ENCODE measurements at places on chromosomes 7 and 10. TPM values are rescaled to one million over a fixed set of nuclear protein-coding genes. Genes with fewer than 3 reads are reported as not detected.

DNA sequence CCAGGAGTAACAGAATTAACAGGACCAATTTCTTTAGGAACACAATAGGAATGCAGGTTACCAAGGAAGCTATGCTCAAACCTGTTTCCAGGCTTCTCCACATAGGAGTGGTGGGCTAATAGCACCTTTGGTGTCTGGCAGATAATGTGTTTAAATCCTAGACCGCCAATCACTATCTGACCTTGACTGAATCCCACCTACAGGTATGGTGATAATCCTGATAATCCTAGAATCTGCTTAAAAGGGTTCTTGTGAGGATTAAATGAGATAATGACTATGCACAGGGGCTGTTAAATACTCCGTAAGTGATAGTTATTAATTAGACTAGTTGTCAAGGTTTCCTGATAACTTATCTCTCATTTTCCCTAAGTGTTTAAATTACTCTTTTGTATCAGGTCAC, 81.2 kb downstream of the EPC1 start:
- no peaks in the 10 kb centered on the region for H3K27me3 ChIP-seq
- no peak overlapping the region for H3K27ac ChIP-seq
- no peak overlapping the region for H3K4me3 ChIP-seq
- H3K36me3 ChIP-seq: peaks cover 22% of the 10 kb centered on the region
- DNase-seq: no peak

DNA sequence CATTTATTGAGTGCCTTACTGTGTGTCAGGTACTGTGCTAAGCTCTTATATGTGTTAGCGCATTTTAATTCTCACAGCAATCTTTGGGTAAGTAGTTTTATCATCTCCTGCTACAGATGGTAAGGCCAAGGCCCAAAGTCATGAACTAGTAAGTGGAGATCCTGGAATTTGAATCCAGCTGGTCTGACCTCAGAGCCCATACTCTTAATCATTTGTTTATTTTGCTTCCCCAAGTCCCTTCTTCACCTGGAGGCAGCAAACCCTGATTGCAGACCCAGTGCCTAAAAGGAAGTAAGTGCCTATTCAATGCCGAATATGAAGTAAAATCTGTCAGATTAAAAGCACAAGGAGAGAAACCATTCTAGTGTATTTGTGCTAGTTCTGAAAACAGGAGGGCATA, 182.9 kb upstream of the TCF7L2 start:
- H3K36me3 ChIP-seq: no peaks in the 10 kb centered on the region
- H3K4me1 ChIP-seq: no peaks in the 10 kb centered on the region
- H3K27ac ChIP-seq: no peak overlapping the region
- DNase-seq: no peak

DNA sequence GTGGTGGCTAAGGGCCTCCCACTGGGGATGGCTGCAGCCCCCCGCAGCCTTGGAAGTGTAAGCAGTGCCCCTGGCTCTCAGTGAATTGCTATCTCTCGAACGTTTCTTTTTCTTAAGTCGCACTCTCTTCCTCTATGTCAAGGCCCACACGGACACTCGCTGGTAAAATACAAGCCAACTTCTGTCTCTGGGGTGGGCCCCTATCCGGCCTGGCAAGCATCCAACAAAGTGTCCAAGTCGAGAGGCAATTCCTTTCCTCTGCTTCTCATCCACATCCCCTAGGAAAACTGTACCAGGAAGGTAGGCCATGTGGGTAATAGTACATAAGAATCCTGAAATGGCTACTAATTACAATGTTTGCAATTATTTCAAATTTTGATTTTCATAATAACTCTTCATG, 194.9 kb upstream of the MGMT start:
- no peak for DNase-seq
- H3K27ac ChIP-seq: no peak overlapping the region
- no peaks in the 10 kb centered on the region for H3K27me3 ChIP-seq
- H3K4me1 ChIP-seq: no peaks in the 10 kb centered on the region
- no peak overlapping the region for H3K4me3 ChIP-seq
- no peaks in the 10 kb centered on the region for H3K36me3 ChIP-seq

DNA sequence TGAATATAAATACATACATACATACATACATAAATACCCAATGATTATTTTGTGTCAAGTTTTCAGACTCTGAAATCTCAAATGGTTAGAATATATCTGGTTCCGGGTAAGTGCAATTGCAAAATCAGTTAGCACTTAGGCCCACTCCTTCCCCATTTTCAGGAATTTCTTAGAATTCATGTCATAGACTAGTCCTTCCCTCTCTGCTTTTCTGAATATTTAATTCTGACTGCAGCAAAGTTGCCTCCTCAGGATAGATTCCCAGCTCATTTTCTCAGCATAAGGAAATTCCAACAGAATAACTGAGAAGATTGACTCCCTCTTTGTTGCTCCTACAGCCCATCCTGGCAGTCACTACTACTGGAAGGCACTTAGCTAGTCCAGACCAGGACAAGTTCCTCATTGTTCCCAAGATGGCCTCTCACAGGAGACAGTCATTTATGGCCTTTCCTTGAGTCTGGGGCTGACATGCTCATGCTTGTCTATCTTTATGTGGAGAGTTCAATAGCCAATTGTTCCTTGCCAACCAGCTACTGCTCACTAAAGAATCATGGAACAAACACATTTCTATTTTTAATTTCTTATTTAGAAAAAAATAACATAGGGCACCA, 142.9 kb upstream of the ITGB1 start:
- H3K36me3 ChIP-seq: no peaks in the 10 kb centered on the region
- H3K4me1 ChIP-seq: peaks cover 7% of the 10 kb centered on the region
- no peaks in the 10 kb centered on the region for H3K27me3 ChIP-seq
- no peak overlapping the region for H3K4me3 ChIP-seq
- no peak for DNase-seq
- no peak overlapping the region for H3K27ac ChIP-seq

- no peak overlapping the region for H3K4me3 ChIP-seq
- H3K27me3 ChIP-seq: no peaks in the 10 kb centered on the region
- DNase-seq: no peak
- H3K36me3 ChIP-seq: no peaks in the 10 kb centered on the region
- peaks cover 2% of the 10 kb centered on the region for H3K4me1 ChIP-seq
Measured at GRCh38 chr7:19700936-19701335, 7.9 kb downstream of the POLR1F start.

DNA sequence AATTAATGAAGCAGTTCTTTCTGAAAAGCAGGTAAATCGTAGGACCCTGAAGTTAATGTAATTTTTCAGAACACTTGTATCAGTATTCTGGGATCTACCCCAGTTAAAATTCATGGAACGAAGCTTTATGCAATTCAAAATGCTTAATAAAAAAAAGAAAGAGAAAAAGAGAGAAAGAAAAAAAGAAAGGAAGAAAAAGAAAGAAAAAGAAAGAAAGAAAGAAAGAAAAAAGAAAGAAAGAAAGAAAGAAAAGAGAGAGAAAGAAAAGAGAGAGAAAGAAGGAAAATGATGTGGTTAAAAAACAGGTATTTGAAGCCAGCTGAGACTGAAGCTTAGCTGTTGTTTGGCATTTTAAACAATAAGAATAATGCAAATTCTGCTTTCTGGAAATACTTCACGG, 427.4 kb upstream of the AKR1E2 start:
- no peaks in the 10 kb centered on the region for H3K4me1 ChIP-seq
- H3K36me3 ChIP-seq: no peaks in the 10 kb centered on the region
- no peak for DNase-seq
- no peaks in the 10 kb centered on the region for H3K27me3 ChIP-seq
- no peak overlapping the region for H3K4me3 ChIP-seq

DNA sequence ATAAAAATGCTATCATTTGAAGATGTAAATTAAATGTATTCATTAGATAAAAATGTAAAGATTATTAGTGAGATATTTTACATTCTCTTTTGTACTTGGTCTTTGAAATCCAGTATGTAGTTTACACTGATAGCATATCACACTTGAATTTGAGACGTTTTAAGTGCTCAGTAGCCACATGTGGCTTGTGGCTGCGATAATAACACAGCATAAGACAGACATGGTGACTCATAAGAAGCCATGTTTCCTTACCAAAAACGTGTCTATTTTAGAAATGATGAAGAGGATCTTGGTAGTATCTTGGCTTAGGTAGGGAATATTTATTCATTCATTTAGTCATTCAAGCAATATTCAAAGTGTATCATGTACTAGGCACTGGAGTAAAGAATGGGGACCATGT, 149.3 kb downstream of the POU6F2 start:
- DNase-seq: no peak
- H3K4me1 ChIP-seq: no peaks in the 10 kb centered on the region
- no peaks in the 10 kb centered on the region for H3K36me3 ChIP-seq
- no peaks in the 10 kb centered on the region for H3K27me3 ChIP-seq

DNA sequence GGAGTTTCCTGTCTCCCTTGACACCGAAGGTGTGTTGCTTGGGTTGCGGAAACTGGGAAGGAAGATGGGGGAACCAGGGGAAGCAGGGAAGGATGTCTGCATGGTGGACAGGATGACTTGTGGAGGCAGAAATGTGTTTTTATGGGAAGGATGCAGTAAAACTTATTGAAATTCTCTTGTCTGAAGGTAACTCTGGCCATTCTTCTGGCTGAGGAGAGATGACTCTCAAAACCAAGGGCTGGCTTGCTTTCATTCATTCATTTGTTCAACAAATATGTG, 1.5 kb downstream of the UBTD1 start:
- no peaks in the 10 kb centered on the region for H3K36me3 ChIP-seq
- H3K27ac ChIP-seq: no peak overlapping the region
- no peaks in the 10 kb centered on the region for H3K27me3 ChIP-seq
- H3K4me1 ChIP-seq: peaks cover 23% of the 10 kb centered on the region

DNA sequence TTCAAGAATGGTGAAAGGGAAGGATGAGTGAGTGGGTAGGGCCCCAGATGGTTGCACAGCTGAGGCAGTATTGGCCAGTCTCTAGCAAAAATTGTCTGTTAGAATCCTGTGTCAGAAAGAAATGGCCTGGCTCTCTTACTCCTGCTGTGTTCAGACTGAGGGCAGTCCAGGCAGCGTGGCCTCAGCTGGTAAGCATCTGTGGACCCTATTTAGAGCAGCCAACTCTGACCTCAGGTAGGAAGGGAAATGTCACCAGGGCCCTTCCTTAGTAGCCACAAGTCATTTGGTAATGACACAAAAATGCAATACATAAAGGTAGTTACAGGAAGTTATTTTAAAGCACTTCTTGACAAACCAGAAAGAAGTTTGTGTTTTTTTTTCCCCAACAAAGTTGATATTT, 1194.7 kb downstream of the CNTNAP2 start:
- H3K27ac ChIP-seq: no peak overlapping the region
- no peaks in the 10 kb centered on the region for H3K36me3 ChIP-seq
- H3K27me3 ChIP-seq: no peaks in the 10 kb centered on the region
- H3K4me1 ChIP-seq: no peaks in the 10 kb centered on the region
- no peak for DNase-seq

GRCh38 chr7:25889765-25890164, 262.2 kb upstream of the NFE2L3 start:
- no peak for DNase-seq
- no peaks in the 10 kb centered on the region for H3K27me3 ChIP-seq
- H3K36me3 ChIP-seq: no peaks in the 10 kb centered on the region
- peaks cover 10% of the 10 kb centered on the region for H3K4me1 ChIP-seq
- H3K27ac ChIP-seq: no peak overlapping the region

GRCh38 chr10:48700071-48700470, 15.4 kb downstream of the WDFY4 start:
- H3K4me3 ChIP-seq: no peak overlapping the region
- DNase-seq: no peak
- no peaks in the 10 kb centered on the region for H3K36me3 ChIP-seq
- no peaks in the 10 kb centered on the region for H3K27me3 ChIP-seq
- H3K4me1 ChIP-seq: no peaks in the 10 kb centered on the region

DNA sequence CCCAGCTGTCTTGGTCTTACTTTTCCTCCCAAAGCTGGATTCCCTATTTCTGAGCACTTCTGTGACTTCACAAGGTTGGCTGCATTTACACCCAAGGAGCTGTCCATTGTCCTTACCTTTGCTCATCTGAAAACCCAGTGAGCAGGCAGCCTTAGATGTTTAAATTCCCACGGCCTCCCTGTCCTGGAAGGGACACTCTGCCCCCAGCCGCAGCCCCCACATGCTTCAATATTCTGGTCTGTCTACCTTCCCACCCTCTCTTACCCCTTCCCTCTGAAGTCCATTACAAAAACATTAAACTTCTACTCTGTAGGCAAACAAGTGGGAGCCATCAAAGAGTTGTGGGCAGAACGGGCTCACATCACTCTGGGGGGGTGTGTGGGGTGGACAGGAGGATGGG, 73.8 kb upstream of the EFCAB10 start:
- H3K27ac ChIP-seq: no peak overlapping the region
- H3K27me3 ChIP-seq: no peaks in the 10 kb centered on the region

- H3K4me1 ChIP-seq: no peaks in the 10 kb centered on the region
- no peak for DNase-seq
- H3K27ac ChIP-seq: no peak overlapping the region
- no peak overlapping the region for H3K4me3 ChIP-seq
- H3K36me3 ChIP-seq: no peaks in the 10 kb centered on the region
Measured at GRCh38 chr7:98079891-98080648, 26.6 kb upstream of the LMTK2 start.

DNA sequence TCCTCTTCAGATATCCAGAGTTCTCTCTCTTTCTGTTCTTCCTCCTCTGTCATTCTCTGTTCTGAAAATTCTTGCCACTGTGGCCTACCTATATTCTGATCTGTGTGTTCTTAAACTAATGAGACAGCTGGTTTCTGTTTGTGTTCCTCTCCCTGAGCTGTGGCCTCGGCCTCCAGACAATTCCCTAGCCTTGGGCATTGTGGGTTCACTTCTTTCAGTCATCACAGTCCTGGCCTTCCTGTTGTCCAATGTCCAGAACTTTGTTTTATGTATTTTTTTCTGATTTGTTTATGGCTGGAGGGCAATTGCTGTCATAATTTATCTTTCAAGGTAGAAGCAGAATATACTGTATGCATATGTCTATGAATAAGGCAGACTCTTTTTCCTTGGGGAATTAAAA, 173.2 kb upstream of the MTPN start:
- no peaks in the 10 kb centered on the region for H3K4me1 ChIP-seq
- H3K4me3 ChIP-seq: no peak overlapping the region
- H3K36me3 ChIP-seq: no peaks in the 10 kb centered on the region
- no peaks in the 10 kb centered on the region for H3K27me3 ChIP-seq
- no peak for DNase-seq

- no peak for DNase-seq
- no peak overlapping the region for H3K27ac ChIP-seq
- H3K4me3 ChIP-seq: no peak overlapping the region
- no peaks in the 10 kb centered on the region for H3K36me3 ChIP-seq
- H3K27me3 ChIP-seq: no peaks in the 10 kb centered on the region
Measured at GRCh38 chr10:78137147-78137546, 103.5 kb downstream of the RPS24 start.

Gene PLPP4
- not detected for total RNA-seq

Gene PRRT4
- 0.22 TPM for total RNA-seq

Gene ZNF365
- total RNA-seq: 0.53 TPM

Gene VWA2
- not detected for total RNA-seq

Gene TAS2R60
- not detected for total RNA-seq

Gene ADAMTS14
- not detected for total RNA-seq

Gene IGFBP3
- 3.5 TPM for total RNA-seq

Gene CYP2C8
- total RNA-seq: 0.11 TPM

Gene EGR2
- 87.8 TPM for total RNA-seq

Gene AGR3
- not detected for total RNA-seq

Gene PNLIPRP2
- not detected for total RNA-seq

Gene ANLN
- total RNA-seq: 31.0 TPM

Gene POLR2J
- 77.4 TPM for total RNA-seq

Measured in CD8-positive, alpha-beta memory T cell (primary cell).